Osteoblast (primary cell): ENCODE measurements at places on chromosomes 5 and 9. TPM values are rescaled to one million over a fixed set of nuclear protein-coding genes. Genes with fewer than 3 reads are reported as not detected.
A peak's percentile ranks its signal among the peaks of the same experiment; 100 is the strongest.

GRCh38 chr5:165258197-165258771 lies 1752.9 kb downstream of the MAT2B start:
- no peak overlapping the region for H3K4me3 ChIP-seq
- H3K27ac ChIP-seq: no peak overlapping the region
- H3K36me3 ChIP-seq: no peaks in the 10 kb centered on the region
- H3K4me1 ChIP-seq: no peaks in the 10 kb centered on the region
- DNase-seq: no peak

GRCh38 chr9:114220061-114220541 lies 64.8 kb downstream of the COL27A1 start:
- H3K4me1 ChIP-seq: peaks cover 32% of the 10 kb centered on the region
- H3K27me3 ChIP-seq: no peaks in the 10 kb centered on the region
- H3K27ac ChIP-seq: no peak overlapping the region
- no peak overlapping the region for H3K4me3 ChIP-seq
- H3K36me3 ChIP-seq: peaks cover 6% of the 10 kb centered on the region

GRCh38 chr9:81829195-81829882 lies 98.9 kb upstream of the SPATA31D4 start:
- H3K27ac ChIP-seq: no peak overlapping the region
- peaks cover 20% of the 10 kb centered on the region for H3K27me3 ChIP-seq
- no peak for DNase-seq
- no peaks in the 10 kb centered on the region for H3K4me1 ChIP-seq
- H3K36me3 ChIP-seq: no peaks in the 10 kb centered on the region

DNA sequence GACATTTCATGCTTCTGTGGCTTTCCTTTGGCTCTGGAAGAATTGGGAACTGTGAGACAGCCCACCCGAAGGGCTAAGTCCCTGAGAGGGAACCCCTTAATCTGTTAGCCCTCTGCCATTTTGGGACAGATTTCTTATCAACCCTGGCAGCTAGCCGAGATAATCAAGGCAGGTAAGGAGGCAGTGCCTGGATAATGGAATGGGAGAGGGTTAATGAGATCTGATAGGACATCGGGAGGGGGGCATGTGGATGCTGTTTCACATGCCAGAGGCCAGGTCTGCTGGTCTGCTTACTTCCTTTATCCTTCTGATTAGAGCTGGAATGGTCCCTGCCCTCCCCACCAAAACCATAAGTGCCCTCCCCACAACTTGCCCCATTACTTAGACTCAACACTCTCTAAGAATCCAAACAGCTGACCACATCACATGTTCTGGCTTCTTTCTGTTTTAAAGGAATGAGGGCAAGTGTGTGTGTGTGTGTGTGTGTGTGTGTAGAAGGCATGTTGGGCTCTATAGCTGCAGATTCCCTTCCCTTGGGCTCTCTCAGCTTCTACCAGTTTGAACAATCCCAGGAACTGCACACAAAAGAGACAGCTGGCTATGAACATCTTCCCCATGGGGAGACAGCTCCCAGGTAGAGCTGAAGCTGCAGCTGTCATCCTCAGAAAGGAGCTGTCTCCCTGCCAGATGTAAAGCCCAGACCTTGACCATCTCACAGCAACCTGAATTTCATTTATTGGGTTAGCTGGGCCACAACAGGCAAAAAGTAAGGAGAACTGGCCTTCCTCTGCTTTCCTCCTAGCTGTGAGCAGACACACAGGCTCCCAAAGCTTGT lies 221.3 kb downstream of the PIK3R1 start:
- no peak for DNase-seq
- H3K36me3 ChIP-seq: no peaks in the 10 kb centered on the region
- H3K27me3 ChIP-seq: no peaks in the 10 kb centered on the region

- H3K4me1 ChIP-seq: peaks cover 62% of the 10 kb centered on the region
- no peaks in the 10 kb centered on the region for H3K27me3 ChIP-seq
- peak; percentile 46 for DNase-seq
- H3K36me3 ChIP-seq: peaks cover 71% of the 10 kb centered on the region
- H3K27ac ChIP-seq: peak overlapping the region; percentile 81
- no peak overlapping the region for H3K4me3 ChIP-seq
Observed at GRCh38 chr9:133369422-133369821, 6.4 kb downstream of the SURF4 start.

- no peak overlapping the region for H3K4me3 ChIP-seq
- DNase-seq: peak; percentile 21
- H3K36me3 ChIP-seq: no peaks in the 10 kb centered on the region
- H3K27me3 ChIP-seq: no peaks in the 10 kb centered on the region
Observed at GRCh38 chr5:113614191-113614590, 100.7 kb downstream of the YTHDC2 start.

DNA sequence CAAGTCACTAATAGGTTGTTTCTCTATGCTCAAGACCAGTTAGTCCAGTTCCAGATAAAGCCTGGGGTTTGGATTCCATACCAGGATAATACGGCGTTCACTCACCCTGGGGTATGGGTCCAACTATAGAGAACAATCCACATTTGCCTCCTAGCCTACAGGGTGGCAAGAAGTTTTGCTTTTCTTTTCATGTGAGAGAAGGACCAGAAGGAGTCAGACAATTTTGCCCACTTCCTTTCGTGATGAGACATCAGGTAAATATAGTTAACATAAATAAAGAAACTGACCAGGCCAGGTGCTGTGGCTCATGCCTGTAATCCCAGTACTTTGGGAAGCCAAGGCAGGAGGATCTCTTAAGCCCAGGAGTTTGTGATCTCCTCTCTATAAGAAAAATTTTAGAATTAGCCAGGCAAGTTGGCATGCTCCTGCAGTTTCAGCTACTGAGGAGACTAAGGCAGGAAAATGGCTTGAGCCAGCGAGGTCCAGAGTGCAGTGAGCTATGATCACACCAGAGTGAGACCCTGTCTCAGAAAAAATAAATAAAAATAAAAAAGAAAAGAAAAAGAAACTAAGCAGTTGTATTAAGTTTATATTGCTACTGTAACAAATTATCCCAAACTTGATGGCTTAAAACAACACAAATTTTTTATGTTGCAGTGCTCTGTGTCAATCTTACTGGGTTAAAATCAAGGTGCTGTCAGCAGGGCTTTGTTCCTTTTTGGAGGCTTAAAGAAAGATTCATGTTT lies 7.5 kb upstream of the REEP5 start:
- no peaks in the 10 kb centered on the region for H3K36me3 ChIP-seq
- no peaks in the 10 kb centered on the region for H3K27me3 ChIP-seq
- H3K4me1 ChIP-seq: peaks cover 16% of the 10 kb centered on the region

GRCh38 chr9:133528001-133528875 lies 3.5 kb upstream of the MYMK start:
- H3K27me3 ChIP-seq: peaks cover 61% of the 10 kb centered on the region
- H3K36me3 ChIP-seq: no peaks in the 10 kb centered on the region
- H3K4me3 ChIP-seq: no peak overlapping the region
- no peaks in the 10 kb centered on the region for H3K4me1 ChIP-seq
- no peak overlapping the region for H3K27ac ChIP-seq

DNA sequence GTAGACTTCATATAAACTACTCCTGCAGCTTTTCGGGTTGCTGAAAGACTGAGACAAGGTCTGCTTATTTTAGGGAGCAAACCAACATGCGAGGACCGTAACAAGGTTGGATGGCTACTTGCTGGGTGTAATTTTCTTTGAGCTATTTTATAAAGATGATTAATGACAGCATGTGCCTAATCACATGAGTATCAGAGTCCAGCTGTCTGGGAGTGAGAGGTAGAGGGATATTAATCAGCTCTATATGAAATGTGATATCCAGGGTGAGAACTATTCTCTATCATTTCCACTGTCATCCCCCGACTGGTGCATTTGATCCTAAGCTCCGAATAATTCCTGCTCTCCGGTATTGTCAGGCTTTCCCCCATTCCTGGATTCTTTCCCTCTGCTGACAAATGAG lies 193.8 kb upstream of the HMHB1 start:
- H3K4me1 ChIP-seq: no peaks in the 10 kb centered on the region
- no peaks in the 10 kb centered on the region for H3K36me3 ChIP-seq
- no peak overlapping the region for H3K27ac ChIP-seq
- no peaks in the 10 kb centered on the region for H3K27me3 ChIP-seq

DNA sequence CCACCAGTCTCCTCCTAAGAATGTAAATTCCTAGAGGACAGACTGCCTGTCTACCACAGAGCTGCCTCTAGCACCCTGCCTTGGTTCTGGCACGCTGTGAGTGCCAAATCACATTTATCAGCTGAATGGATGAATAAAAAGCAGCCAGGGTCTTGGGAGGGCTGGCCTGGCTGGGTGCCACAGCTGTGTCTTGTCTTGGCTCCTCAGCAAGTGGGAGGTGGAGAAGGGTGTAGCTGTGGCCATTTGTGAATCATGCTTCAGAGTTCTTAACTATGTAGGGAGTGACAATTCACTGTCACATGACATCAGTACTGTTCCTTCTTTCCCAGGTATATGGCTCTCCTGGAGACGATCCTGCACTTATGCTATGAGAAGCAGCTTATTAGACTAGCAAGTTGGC lies 70.6 kb downstream of the DCP2 start:
- no peak overlapping the region for H3K27ac ChIP-seq
- DNase-seq: peak; percentile 67
- no peaks in the 10 kb centered on the region for H3K27me3 ChIP-seq
- peaks cover 22% of the 10 kb centered on the region for H3K4me1 ChIP-seq

DNA sequence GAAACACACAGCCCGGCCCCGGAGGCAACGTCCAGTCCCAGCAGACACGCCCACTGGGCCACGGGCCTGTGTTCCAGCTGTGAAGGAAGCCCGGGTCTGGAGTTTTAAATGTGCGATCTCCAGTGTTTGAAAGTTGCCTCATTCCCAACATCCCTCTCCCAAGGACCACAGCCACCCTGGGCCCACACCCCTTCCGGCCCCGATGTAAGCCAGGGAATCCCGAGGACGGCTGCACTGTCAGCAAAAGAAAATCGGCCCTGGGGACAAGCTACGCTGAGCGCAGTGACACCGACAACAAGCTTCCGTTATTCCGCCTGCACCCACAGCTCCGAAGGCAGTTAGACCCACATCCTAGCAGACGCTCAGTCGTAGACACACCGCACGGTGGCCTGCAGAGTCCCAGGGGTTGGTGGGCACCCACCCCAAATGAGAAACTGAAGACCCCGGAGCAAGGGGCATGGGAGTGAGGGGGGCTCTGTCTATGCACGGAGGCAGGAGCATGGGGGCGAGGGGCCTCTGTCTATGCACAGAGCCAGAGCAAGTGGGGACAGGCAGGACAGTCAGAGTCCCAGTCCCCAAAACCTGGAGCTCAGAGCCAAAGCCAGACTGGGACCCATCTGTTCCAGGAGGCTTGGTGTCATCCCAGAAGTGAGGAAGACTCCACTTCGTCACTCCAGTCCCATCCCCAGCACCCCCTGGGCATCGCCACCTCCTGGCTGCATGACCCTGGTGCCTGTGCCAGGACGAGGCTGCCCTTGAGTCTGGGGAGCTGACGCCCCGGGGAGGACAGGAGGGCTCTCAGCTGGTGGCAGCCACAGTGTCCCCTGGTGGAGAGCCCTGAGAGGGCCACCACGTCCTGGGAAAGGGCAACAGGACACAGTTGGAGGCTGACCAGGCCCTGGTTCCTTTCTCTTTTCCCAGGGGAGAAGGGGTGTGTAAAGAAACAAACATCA lies 23.4 kb downstream of the GLT6D1 start:
- DNase-seq: peak; percentile 79
- no peaks in the 10 kb centered on the region for H3K4me1 ChIP-seq
- peaks cover 2% of the 10 kb centered on the region for H3K27me3 ChIP-seq

GRCh38 chr5:157266286-157267007 lies 524 bp downstream of the CYFIP2 start:
- H3K4me3 ChIP-seq: peak overlapping the region; percentile 72
- no peaks in the 10 kb centered on the region for H3K4me1 ChIP-seq
- peaks cover 16% of the 10 kb centered on the region for H3K27me3 ChIP-seq
- no peak overlapping the region for H3K27ac ChIP-seq

GRCh38 chr9:135830496-135830895 lies 76.8 kb downstream of the CAMSAP1 start:
- no peaks in the 10 kb centered on the region for H3K4me1 ChIP-seq
- H3K27ac ChIP-seq: no peak overlapping the region
- peaks cover 2% of the 10 kb centered on the region for H3K36me3 ChIP-seq
- DNase-seq: peak; percentile 9
- no peaks in the 10 kb centered on the region for H3K27me3 ChIP-seq

The IRX2 gene
- total RNA-seq: 5.3 and 7.2 TPM in 2 replicates

The OBP2B gene
- total RNA-seq: not detected in 2 replicates

The KCNIP1 gene
- not detected in 2 replicates for total RNA-seq

The GARIN3 gene
- not detected in 2 replicates for total RNA-seq

The ALDOB gene
- not detected in 2 replicates for total RNA-seq

The ANKRD31 gene
- total RNA-seq: 0.29 and 0.36 TPM in 2 replicates

The MFAP3 gene
- 84.3 and 90.1 TPM in 2 replicates for total RNA-seq
